ENCODE measurements at places on chromosomes 5 and 9.

DNA sequence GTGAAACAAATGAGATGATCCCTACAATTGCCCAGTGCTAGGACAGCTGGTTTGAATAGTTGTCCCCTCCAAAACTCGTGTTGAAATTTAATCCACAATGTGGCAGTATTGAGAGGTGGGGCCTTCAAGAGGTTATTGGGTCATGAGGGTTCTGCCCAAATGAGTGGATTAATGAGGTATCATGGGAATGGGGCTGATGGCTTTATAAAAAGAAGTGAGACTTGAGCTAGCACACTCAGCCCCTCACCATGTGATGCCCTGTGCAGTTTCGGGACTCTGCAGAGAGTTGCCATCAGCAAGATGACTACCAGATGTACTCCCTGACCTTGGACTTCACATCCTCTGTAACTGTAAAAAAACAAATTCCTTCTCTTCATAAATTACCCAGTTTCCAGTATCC lies 33.1 kb downstream of the RANBP6 start:
- DNase-seq, result no peak

DNA sequence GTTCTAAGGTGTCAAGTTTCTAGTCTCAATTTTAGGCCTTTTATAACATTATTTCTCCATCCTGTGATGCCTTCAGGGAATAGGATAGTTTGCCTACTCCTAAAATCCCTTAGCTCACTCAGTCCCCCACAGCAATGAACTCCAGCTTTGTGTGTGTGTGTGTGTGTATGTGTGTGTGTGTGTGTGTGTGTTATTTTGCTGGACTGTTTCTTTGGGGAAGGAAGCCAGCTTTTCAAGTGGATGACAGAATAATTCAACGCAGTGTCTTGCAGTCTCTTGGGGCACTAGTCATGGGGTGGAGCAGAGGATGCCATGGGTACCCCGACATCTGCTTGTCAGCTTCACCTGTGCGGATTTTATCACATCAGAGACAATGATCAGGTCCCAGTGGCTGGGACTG lies 262.8 kb upstream of the DAPK1 start:
- DNase-seq, result no peak

DNA sequence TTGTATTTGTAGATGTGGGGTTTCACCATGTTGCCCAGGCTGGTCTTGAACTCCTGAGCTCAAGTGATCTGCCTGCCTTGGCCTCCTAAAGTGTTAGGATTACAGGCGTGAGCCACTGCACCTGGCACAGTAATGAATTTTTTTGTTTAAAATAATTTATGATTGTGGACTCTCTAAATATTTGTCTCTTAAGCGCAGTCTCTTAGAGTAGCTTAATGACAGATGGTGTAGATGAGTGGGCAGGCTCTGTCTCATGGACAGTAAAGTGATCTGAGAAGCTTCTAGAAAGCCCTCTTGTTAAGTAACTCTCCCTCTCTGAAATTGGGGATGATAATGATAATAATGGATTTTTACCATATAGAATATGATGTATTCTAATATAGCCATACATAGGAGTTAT lies 47.5 kb upstream of the KIAA1958 start:
- no peak for DNase-seq

DNA sequence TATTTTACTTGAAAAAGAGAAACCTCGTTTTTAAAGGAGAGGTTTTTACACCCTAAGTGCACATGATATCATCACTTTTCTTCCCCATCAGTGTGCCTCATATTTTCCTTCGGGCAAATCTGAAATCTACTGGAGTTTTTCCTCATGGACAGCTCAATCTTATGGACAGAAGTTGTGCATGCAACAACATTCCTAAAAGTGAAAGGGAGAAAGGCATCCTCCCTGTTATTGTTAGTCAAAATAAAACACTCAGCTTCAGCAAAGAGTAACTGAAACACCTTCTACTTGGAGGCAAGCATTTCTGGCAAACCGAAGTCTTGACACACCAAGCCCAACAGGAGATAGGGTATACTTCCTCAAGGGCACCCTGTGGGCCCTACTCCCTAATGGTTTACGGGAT lies 217.9 kb downstream of the BNC2 start:
- no peak for DNase-seq

- DNase-seq, result no peak
Observed at GRCh38 chr9:113673726-113674125, 202.4 kb upstream of the ZNF618 start.

DNA sequence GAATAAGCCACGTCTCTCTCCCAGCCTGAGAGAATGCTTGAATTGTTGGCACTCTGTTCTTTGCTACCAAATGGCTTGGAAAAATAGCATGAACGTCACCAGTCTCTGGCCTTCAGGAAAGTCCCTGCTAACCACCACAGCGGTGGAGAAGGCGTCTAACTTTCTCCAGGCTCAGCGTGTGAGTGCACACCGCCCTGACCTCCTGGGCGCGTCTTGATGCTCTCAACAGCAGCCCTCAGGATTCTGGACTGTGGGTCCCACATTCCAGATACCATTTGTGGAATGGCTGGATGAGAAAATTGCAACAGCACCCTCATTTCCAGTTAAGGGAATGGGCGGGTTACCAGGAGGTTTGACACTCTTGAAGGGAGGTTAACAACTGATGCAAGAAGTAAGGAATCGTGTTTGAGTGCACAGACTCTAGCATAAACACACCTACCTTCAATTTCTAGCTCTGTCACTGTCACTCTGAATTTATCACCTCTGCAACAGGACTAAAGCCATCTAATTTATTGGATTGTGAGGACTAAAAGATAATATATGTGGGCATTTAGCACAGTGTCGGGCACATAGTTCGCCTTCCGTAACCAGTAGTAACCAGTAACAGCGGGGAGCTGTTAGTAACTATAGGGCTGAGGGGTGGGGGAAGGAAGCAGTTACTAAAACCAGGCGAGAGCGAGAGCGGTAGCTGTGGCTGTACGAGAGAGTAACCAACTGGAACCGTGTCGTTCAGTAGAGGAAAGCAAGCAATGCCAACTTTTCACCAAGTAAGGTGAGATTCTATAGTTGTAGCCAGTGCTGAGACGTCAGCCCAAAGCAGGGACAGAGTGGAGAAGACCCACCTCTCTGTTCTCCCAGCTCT lies 807 bp upstream of the PLGRKT start:
- DNase-seq, result no peak

- no peak for DNase-seq
Observed at GRCh38 chr5:63961125-63961597, 1.1 kb downstream of the HTR1A start.

DNA sequence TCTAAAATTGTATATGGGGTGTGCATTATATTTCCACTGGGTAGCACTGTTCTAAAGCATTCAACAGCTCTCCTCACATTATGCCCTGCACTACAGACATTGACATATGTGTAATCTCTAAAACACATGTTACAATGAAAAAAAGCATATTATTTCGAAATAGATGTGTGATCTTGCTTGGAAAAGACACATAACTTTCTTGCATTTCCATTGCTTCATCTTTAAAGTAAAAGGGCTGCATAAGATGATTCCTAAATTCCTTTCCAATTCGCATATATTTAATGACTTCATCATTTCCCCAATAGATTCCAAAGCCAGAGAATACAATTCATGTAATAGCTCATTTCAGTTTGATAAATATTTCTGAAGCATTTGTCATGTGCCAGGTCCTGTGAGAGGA lies 566.9 kb downstream of the PDE4D start:
- DNase-seq, result no peak

GRCh38 chr9:27561685-27562084 lies 11.6 kb downstream of the C9orf72 start:
- no peak for DNase-seq

DNA sequence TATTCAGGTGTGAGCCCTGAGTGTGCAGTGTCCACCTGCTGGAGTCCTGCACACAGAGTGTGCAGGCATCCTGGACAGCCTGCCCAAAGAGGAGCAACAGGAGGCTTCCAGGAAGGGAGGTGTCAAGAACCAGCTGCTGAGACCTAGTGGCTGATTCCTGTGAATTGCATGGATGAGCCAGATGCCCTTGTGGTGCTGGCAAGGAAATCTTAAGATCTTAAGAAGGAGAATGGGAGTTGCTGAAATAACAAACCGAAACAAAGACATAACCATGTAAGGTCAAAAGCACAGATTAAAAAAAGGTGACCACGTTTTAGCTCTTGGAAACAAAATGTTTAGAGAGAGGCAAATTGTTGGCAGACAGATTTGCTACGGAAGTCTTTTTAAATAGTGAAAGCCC lies 29.3 kb upstream of the RPS23 start:
- no peak for DNase-seq

GRCh38 chr9:77922591-77922990 lies 109.0 kb downstream of the GNAQ start:
- no peak for DNase-seq

- DNase-seq, result no peak
Observed at GRCh38 chr9:95086564-95086955, 230.9 kb downstream of the FANCC start.

GRCh38 chr5:75108931-75109596 lies 56.7 kb upstream of the GCNT4 start:
- DNase-seq, result no peak

DNA sequence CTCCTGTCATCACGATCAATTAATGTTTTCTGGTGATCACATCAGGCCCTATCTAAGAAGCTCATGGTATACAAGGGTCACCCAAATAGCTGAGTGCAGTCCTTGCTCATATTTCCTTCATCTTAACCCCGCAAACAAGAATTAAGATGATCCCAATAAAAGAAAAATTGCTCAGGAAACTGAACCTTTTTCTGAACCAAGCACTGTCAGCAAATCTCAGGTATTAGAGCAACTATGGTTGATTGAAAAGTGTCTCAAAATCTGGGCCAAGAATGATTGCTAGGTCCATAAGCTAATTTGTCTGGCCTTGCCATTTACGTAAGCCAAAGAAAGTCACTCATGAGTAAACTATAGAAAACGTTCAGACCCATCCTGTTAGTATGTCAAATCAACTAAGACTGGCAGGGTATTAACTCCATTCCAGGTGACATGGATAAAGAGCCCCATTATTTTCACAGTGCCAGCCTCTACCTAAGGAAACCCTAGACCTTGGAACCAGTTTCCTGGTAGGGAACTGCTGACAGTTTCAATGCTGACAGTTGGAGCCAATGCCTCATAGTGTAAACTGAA lies 209.3 kb downstream of the DEPDC1B start:
- DNase-seq, result no peak

- no peak for DNase-seq
Observed at GRCh38 chr9:36836486-36836885, 197.6 kb downstream of the PAX5 start.

Measured in PC-9 (cell line).